HFFc6 (cell line): ENCODE measurements at places on chromosomes 2 and 18. TPM values are rescaled to one million over a fixed set of nuclear protein-coding genes. Genes with fewer than 3 reads are reported as not detected.

The ANKRD23 gene
- total RNA-seq: 0.76 and 1.7 TPM in 2 replicates

The HTR2B gene
- 0.35 TPM in 1 of 3 replicates, not detected in the others for total RNA-seq

The ANTXR1 gene
- total RNA-seq: 98.0 to 123 TPM (median 106 TPM) in 3 replicates

The ERFE gene
- 0.41 TPM in 1 of 3 replicates, not detected in the others for total RNA-seq

The COLEC12 gene
- total RNA-seq: 0.18 TPM in 1 of 3 replicates, not detected in the others

The MARCO gene
- not detected in 2 replicates for total RNA-seq

The SCG2 gene
- 0.26 to 0.97 TPM (median 0.83 TPM) in 3 replicates for total RNA-seq

The CD302 gene
- 2.2 and 3.7 TPM in 2 replicates for total RNA-seq

The MOCOS gene
- total RNA-seq: 2.0 to 2.5 TPM (median 2.3 TPM) in 3 replicates

The MBD5 gene
- 33.3 and 41.7 TPM in 2 replicates for total RNA-seq

The AMER3 gene
- not detected in 3 replicates for total RNA-seq

The TTLL4 gene
- 16.9 to 22.6 TPM (median 19.6 TPM) in 3 replicates for total RNA-seq

The SPC25 gene
- total RNA-seq: 8.9 to 21.3 TPM (median 16.3 TPM) in 3 replicates

The KYNU gene
- total RNA-seq: 0.34 TPM in 1 of 2 replicates, not detected in the other

The ASXL3 gene
- not detected in 3 replicates for total RNA-seq

The NGEF gene
- total RNA-seq: not detected in 3 replicates

The ELOA2 gene
- total RNA-seq: not detected in 3 replicates

The TMEM247 gene
- total RNA-seq: not detected in 3 replicates

The DNPEP gene
- total RNA-seq: 47.3 to 49.1 TPM (median 48.2 TPM) in 3 replicates

The C2orf15 gene
- 0.15 TPM in 1 of 3 replicates, not detected in the others for total RNA-seq

The SERPINB2 gene
- 33.9 to 87.4 TPM (median 72.4 TPM) in 3 replicates for total RNA-seq

The SLC5A7 gene
- total RNA-seq: not detected in 3 replicates

The CAPN14 gene
- 0.06 and 0.10 TPM in 2 replicates for total RNA-seq
